ENCODE measurements at places on chromosomes 7 and 10.

DNA sequence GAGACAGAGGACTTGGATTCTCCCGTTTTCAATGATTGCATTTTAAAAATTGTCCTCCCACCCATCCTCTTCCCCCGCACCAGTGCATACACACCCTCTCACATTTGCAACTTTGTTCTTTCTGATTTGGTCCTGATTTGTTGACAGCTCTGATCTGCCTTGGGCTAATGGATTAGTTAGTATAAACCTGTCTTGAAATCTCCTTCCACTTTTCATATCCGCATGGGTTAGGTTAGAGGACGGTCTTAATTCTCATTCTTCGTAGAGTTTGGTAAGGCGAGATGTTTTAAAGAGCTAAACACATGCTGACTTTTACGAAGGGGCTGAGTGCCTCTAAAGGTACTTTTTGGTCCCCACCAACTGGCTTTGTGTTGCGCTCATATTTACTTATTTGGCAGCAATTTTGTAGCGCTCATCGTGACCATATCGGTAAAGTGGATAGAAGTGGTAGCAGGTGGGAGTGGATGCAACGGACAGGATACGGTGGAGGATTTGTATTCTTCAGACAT, 1.1 kb downstream of the AHR start:
- DNase-seq = peak; percentile 11

DNA sequence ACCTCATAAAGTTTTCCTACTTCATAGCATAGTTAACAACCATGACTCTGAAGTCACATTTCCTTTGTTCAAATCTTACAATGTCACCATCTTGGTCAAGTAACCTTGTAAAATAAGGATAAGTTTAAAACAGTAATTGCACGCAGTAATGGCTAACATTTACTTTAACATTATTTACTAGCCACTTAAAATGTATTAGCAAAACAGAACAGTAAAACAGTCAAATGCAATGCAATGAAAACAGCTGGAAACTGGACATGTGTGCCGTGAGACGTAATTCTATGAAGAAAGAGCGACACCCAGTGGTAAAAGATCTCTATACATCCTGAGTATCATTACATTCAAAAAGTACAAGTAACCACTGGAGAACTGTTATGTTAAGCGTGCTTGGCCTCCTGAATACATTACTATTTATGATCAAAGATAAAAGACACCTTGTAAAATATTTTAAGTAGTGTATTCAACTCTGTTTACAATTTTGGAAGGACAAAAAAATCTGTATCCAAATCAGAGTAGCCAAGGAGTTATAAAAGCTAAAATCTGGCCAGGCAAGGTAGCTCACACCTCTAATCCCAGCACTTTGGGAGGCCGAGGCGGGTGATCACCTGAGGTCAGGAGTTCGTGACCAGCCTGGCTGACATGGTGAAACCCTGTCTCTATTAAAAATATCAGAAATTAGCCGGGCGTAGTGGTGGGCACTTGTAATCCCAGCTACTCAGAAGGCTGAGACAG, 27.2 kb downstream of the ATE1 start:
- DNase-seq = no peak

DNA sequence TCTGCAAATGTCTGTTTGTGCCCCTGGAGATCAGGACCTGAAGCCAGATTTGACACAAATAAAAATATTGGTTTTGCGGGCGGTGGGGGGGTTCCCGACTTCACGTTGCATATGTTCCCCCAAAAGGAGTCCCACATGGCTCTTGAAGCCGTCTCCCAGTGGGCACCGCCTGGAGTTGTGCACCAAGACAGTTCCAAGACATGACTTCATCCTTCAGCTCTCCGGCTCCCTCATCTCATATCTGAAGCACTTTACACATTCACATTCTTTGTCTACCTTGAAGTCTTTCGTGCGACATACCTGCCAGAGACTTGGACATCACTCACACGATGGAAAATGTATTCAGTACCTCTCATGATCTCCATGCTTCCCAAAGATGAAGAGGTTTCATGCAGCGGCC, 362.8 kb upstream of the FOXK1 start:
- DNase-seq = no peak

GRCh38 chr10:15180736-15181135, 12.2 kb upstream of the NMT2 start:
- DNase-seq = no peak

DNA sequence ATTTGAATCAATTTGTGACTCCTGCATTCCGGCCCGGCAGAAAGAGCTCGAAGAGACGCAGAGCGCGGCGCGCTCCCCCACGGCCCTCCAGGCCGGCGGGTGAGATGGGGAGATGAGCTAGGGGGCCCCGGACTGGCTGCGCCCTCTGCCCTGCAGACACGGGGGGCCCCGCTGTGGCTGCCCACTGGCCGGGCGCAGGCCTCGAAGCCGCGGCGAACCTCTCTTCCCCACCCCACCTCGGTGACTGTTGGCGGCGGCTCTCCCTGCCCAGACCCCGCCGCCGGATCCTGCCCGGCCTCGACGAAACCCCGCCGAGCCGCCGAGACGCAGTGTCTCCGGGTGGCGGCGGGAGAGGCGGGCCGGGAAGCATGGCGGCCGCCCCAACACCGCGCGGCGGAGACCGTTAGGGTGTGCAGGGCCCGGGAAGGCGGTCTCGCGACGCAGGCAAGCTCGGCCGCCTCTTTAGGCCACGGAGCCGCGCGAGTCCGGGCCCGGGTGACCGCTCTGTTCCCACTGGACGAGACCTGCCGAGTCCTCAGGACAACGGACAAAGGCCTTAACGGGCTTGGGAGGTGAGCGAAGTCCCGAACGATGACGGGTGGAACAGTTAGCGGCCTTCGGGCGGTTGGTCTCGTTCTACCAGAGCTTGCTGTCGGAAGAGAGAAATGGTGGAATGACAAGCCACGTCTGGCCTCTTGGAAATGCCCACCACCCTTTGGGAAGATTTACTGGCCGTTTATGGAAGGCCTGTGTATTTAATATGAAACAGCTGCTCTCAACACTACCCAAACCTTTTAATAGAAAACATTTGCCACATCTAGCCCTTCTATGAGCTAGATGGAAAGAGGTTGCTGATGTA, 24.3 kb downstream of the NUP42 start:
- DNase-seq = no peak

DNA sequence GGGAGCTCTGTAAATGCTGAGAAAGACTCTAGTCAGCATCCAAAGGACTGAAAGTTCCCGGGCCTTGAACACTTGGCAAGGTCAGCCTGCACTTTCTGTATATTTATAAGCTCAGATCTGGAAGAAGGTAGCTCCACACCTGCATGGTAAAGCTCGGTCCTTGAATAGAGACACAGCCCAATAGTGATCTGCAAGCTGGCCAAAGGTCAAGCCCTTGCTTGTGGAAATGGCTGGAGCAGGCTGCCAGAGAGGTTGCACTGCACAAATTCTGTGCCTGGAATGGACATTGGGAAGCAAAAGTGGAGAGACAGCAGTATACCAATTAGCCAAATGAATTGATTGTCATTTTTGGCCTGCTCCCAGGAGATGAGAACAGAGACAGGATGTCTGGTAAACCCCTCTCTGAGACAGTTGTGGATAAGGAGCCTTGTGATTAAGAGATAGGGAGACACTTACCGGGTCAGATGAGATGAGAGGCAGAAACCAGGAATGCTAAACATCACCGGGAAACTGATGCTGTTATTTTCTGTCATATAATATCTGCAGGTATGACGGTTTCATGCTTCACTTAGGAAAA, 8.0 kb upstream of the FRA10AC1 start:
- DNase-seq = no peak

DNA sequence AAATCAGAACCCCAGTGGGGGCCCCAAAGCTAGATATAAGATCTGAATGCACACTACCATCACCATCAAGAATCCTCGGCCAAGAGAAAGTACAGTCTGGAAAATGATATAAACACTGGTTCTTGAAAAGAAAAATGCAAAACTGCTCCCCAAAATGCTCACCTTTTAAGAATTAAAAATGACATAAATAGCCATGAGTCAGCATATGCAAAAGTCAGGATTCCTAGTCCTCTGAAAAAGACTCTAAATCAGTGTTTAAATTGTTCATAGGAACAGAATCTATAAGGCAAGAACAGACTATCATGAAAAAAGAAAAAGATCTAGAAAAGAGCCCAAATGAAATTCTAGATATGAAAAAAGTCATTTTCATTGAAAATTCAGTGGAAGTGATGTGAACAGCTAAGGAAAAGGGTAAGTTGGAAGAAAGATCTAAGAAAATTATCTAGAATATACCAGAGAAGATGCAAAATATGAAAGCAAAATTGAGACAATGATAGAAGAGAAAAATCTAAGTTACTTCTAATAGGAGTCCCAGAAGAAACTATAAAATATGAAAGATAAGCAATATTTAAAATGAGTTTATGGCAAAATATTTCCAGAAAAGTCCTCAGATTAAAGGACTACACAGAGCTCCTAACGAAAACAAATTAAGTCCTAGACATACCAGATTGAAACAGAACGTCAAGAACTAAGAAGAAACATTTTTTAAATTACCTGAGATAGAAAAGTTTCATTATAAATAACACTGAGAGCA, 18.9 kb downstream of the HNRNPA2B1 start:
- DNase-seq = no peak

DNA sequence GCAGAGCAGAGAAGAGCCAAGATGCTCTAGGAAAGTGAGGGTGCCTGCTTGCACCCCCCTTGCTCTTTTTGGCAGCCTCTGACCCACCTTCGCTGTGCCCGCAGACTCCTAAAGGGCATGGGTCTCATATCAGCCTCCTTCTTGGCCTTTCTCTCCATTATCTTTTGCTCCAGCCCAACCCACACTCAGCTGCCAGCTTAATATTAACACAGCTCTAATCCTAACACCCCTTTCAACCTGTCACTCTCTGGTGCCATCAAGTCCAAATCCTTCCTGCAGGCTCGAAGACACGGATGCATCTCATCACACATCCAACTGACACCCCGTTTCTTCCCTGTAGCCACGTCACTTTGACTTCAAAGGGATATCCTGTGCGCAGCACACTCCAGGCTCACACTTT, 171.6 kb upstream of the AUTS2 start:
- DNase-seq = no peak

DNA sequence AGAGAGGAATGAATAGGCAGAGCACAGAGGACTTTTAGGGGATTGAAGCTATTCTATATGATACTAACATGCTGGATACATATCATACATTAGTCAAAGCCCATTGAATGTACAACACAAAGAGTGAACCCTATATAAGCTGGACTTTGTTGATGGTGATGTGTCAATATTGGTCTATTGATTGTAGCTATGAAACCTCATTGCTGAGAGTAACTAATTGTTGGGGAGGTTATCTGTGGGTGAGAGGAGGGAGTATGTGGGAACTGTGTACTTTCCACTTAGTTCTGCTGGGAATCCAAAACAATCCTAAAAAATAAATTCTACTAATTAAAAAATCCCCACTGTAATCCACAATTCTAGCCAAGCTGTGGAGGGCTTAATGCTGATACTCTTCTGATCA, 22.0 kb upstream of the CYP2C9 start:
- DNase-seq = no peak

DNA sequence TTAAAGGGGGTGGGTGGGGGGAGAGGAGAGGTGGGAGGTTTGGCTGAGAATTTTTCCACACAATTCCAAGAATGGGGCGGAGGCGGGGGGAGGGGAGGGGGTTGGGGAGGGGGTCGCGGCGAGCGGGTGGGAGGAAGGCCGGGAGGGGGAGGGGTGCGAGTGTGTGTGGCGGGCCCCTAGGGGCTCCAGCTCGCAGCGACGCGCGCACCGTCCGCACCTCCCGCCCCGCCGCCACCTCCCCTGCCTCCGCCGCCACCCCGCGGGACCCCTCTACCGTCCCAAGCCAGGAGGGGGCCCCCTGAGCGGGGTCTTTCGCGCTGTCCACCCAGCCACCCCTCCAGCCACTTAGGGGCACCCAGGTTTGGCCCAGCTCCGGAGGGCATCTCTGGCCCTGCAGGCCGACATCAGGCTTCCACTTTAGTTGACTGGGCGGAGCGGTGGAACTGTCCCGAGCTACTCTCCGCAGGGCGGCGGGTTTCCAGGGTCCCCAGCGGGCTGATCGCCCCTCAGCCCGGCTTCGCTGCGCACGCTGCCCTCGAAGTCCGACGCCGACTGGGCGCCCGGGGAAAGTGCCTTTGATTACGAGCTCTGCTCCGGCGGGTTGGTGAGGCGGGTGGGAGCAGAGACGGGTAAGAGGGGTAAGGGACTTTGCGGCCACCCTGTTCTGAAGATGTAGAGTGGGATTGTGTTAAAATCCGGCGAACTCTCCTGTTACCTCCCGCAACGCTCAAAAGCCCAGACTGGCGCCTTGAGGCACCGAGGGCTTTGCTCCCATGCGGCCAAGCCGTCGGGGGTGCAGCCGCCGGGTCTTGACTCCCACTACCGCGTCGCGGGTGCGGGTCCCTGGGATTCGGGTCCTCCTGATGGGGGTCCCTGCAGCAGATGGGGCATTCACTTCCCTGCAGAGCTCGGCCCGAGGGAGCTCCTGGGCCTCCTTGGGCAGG, 1.8 kb upstream of the VAX1 start:
- no peak for DNase-seq

GRCh38 chr10:47034441-47035051, 123.3 kb downstream of the PTPN20 start:
- no peak for DNase-seq

DNA sequence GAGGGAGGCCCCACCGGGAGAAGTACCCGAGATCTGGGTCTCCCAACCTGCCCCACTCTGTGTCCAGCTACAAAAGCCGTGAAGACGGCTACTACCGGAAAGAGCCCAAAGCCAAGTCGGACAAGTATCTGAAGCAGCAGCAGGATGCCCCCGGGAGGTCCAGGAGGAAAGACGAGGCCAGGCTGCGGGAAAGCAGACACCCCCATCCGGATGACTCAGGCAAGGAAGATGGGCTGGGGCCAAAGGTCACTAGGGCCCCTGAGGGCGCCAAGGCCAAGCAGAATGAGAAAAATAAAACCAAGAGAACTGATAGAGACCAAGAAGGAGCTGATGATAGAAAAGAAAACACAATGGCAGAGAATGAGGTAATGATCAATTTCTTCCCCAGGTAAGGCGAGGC, 59.1 kb upstream of the PDCD4 start:
- no peak for DNase-seq

GRCh38 chr7:371119-371778, 81.3 kb downstream of the FOXL3 start:
- DNase-seq = no peak

- DNase-seq = no peak
Observed at GRCh38 chr7:94665426-94665825, 9.5 kb upstream of the SGCE start.

GRCh38 chr10:63977329-63977923, 456.2 kb downstream of the REEP3 start:
- no peak for DNase-seq

GRCh38 chr7:141462958-141463357, 88.3 kb upstream of the AGK start:
- DNase-seq = no peak

Data from CD8-positive, alpha-beta memory T cell (primary cell).